Fibroblast of skin of scalp (primary cell): ENCODE measurements at places on chromosomes 6 and 20.

DNA sequence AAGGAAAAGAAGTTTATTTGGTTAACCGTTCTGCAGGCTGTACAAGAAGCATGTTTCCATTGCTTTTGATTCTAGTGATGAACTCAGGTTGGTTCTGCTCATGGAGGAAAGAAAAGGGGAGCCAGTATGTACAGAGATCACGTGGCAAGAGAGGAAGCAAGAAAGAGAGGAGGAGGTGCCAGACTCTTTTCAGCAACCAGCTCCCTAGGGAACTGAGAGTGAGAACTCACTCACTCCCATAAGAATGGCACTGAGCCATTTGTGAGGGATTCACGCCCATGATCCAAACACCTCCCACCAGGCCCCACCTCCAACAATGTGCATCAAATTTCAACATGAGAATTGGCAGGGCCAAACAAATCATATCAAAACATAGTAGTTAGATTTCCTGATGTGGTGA lies 649.1 kb downstream of the EPM2A start:
- DNase-seq: peak; percentile 73

DNA sequence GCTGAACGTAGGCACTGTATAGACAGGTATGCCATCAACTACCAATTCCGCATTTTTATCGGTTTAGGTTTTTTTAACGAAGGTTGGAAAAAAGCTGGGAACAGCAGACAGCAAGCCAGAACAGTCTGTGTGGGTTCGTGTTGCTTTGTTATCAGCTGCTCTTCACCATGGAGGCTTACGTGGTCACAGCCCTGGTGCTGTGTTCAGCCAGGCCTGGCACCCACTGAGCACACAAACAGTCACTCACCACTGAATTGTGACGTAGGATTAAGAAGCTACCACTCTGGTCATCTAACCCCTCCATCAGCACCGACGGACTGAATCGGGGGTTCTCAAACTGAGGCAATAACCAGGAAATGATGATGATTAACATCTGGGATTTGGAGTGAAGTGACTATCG lies 13.2 kb downstream of the FAM210B start:
- no peak for DNase-seq

DNA sequence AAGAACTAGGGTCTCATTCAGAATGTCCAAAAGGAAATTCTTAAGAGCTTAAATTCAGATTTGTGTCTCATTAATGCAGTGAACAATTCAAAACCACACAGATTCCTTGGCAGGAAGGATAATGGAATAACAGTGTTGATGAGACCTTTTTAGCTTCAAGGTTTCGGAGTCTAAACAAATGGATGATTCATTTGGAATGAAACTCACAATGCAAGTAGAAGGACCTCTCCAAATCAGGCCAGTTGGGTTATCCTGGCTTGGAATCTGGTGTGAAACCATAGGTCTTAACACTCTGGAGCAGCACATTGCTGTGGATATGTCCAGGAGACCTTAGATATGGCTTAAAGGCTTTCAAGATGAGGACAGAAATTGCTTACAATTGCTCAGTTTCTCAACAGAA lies 44.9 kb downstream of the KCTD20 start:
- peak; percentile 33 for DNase-seq

DNA sequence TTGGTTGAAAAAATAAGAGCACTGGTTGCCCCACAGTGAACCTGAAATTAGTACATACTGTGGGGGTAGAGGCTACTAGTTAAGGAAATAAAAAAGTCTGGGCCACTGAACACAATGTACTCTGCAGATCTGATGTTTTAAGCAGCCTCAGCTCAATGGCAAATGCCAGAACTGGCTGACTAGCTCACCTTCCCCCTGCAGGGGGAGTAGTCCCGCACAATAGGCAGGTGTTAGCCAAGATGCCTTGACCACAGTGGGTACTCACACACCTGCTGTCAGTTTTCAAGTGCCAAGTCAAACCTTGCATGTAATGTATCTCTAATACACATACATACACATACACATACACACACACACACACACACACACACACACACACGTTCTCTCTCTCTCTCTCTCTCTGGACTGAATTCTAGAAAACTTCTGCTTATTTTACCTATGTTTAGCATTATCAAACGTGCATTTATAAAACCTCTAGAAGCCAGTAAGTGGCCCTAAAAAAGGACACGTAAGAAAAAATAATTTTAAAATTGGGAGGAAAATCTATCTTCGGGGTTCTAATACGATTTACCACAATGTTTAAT lies 36.1 kb downstream of the GMDS start:
- no peak for DNase-seq

- DNase-seq: peak; percentile 85
Observed at GRCh38 chr20:57065646-57066045, 200.8 kb downstream of the BMP7 start.

GRCh38 chr20:33281550-33282146 lies 1.4 kb upstream of the BPIFB1 start:
- DNase-seq: no peak

DNA sequence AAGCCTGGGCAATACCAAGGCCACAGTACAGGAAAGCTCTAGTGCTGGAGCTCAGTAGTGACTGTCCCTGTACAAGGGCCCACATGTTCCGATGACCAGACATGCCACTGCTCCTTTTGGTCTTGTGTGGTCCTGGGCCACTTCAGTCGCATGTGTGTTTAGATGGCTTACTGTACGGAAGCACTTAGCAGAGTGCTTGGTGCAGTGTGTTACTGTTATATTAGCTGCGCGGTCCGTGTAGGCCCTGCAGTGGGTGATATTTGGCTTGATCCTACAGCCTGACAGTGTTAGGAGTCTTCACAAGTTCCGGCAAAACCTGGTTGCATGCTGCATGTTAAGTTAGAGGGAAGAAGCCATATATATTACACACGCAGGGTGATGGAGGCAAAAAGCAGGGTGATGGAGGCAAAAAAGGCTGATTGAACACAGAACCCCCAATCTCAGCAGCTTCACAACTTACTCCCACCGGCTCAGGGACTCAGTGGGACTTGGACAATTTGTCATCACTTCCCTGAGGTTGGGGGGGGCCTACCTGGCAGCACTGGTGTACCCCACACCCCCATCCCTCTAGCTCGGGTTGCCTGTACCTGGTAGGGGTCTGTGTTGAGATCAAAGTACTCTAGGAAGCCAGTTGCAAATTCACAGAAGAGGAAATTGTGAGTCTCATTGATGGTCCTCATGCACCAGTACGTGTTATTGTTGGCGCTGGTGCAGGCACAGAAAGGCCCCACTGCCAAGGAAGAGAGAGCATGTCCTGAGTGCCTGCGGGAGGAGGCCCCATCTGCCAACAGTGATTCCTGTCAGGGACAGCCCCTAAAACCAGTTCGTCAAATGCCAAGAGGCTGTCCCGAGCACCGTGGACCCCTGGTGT lies 122.6 kb downstream of the SULF2 start:
- DNase-seq: no peak
